ENCODE measurements at places on chromosomes 5 and 9. TPM values are rescaled to one million over a fixed set of nuclear protein-coding genes. Genes with fewer than 3 reads are reported as not detected.

The GABRA6 gene
- not detected for total RNA-seq

The DCTN3 gene
- total RNA-seq = 27.5 TPM

The STPG3 gene
- total RNA-seq = 0.21 TPM

The ANKRD34B gene
- 3.6 TPM for total RNA-seq

The ELOVL7 gene
- 7.8 TPM for total RNA-seq

DNA sequence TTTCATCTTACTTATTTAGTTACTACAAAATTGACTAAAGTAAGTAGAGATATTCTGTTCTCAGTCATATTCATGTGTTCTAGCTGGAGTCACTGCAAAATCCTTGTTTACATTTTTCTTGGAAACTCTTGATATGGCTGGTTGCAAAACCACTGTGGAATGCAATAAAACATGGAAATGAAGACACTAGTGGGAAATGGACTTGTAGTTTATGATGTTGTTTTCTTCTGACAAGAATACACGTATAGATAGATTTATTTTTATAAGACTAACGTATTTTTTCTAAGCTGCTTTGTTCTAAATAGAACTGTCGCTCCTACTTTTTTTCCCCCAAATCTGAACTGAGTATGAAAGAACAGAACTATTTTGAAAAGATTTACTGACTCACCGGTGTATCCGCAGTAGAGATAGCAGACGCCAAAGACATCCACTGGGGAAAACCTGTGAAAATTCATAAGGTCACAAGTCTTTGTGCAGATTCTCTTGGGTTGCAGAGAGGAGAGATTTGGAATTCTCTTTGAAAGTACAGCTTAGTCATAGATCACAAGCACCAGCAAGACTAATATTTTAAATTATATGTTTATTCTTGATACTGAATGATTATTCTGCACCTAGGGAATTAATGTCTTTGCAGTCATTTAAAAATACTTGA is 119.6 kb upstream of the TAF11L2 start:
- no peak for DNase-seq

DNA sequence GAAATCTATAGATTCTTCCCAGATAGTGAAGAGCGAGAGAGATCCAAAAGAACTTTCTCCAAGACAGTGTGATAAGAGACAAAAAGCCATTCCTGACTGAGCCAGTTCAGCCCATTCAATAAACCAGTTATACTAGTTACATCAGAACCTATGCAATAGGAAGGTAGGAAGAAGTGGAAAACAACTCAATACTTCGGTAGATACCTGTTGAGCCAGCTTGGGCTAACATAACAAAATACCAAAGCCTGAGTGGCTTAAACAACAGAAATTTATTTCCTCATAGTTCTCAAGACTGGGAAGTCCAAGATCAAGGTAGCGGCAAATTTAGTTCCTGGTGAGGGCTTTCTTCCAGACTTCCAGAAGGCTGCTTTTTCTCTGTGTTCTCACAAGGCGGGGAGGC is 214.5 kb upstream of the GRAMD2B start:
- DNase-seq = no peak

- peak; percentile 77 for DNase-seq
Observed at GRCh38 chr5:111072949-111073682, 1.6 kb downstream of the TSLP start.

Data from WTC11 (cell line).